ENCODE measurements at places on chromosomes 6 and 20.

DNA sequence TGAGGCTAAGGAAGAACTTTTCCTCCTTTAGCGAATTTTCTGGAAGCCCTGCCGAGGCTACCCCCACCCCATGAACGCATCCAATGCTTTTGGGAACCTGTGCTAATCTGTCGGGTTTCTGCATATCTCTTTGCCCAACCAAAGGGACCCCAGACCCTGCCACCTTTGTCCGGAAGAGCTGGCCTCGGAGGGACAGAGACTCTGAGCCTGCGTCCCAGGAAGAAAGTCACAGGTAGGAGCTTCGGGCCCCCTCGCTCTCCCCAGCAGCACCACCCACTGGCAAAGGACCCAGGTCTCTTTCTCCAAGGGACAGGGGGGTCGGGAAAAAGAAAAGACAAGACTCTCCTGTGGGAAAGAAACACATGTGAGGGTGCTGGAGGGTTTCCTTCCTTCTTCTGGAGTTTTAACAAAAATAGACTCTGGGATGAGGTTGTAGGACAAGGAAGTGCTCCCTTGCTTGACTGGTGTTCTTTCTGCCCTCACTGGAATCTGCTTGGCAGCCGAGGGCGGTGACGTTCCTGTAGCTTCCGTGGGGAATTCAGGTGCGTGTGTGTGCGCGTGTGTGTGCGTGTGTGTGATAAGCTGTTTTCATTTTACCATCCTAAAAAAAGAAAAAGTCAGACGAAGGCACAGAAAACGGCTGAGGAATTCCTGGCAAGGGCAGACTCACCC is 16.3 kb upstream of the FOXC1 start:
- no peak for DNase-seq

DNA sequence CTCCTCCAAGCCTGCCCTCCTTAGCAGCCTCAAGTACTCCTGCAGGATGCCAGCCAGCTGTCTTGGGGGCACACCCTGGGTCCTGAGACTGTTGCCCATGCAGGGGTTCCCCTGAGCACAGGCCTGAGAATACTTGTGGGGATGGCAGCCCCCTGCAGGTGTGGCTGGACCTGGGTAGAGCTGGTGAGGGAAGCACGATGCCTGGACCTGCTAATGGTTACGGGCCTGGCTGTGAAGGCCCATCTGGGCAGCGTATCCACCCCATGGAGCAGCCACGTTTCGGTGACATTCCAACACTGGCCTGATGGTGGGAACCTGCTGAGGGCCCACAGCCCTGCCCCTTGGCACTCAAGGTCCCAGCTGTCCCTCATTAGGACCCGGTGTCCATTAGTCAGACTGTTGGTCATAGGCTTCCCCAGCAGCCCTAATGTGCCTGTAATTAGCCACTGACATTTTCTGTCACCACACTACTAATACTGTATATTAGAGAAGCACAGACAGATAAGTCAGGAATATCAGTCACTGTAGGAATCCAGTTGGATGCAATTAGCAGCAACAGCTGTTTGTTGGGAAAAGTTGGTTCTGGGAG is 20.3 kb downstream of the CCDC167 start:
- no peak for DNase-seq

- no peak for DNase-seq
These were observed 606.7 kb upstream of the CITED2 start for GRCh38 chr6:139981066-139981624.

DNA sequence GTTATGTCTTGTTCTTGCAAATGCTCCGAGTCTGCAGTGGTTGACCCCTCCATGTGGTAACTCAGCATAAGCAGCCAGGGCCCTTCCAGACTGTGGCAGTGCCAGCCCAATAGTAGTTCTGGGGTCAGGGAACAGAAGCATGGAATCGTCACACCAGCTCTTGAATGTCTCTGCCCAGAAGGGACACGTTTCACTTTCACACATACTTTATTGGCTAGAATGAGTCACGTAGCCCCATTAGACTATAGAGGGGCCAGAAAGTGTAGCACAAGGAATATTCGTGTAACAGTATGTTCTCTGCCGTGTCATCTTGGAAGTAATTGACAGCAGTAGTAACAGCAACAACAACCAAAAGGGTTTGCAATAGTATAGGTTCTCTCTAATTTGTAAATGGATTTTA is 254.7 kb downstream of the FARS2 start:
- DNase-seq = no peak

- no peak for DNase-seq
These were observed 314.8 kb downstream of the CDC5L start for GRCh38 chr6:44702292-44702691.

DNA sequence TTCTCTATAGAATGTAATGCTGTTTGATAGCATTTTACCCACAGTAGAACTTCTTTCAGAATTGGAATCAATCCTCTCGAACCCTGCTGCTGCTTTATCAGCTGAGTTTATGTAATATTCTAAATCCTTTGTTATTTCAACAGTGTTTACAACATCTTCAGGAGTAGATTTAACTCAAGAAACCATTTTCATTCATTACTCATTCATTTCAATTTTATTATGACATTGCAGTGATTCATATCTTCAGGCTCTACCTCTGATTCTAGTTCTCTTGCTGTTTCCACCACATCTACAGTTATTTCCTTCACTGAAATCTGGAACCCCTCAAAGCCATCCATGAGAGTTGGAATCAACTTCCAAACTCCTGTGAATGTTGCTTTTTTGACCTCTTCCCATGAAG is 93.7 kb downstream of the ZFAND3 start:
- no peak for DNase-seq

Data from T-helper 9 cell (primary cell).